ENCODE measurements at places on chromosomes 7 and 10.

- no peak for DNase-seq
Observed at GRCh38 chr7:134891696-134892678, 94.3 kb upstream of the AGBL3 start.

- no peak for DNase-seq
Observed at GRCh38 chr7:94436700-94437099, 42.0 kb downstream of the COL1A2 start.

DNA sequence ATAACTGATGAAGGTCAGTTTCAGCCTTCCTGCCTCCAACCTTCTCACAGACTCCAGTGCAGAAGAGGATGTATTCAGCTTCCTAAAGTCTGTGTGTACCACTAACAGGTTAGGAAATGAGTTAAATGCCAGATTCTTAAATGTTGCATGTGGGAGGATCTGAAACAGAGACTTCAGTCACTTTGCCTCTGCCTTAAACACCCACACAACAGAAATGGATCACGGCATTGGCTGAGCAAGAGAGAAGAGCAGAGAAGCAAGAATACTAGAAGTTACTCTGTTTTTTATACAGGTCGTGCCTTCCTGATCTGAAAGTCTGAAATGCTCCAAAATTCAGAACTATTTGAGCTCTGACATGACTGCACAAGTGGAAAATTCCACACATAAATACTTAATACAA is 98.9 kb upstream of the ARHGAP21 start:
- no peak for DNase-seq

GRCh38 chr10:1734288-1734687 is 3.0 kb downstream of the ADARB2 start:
- DNase-seq = no peak

DNA sequence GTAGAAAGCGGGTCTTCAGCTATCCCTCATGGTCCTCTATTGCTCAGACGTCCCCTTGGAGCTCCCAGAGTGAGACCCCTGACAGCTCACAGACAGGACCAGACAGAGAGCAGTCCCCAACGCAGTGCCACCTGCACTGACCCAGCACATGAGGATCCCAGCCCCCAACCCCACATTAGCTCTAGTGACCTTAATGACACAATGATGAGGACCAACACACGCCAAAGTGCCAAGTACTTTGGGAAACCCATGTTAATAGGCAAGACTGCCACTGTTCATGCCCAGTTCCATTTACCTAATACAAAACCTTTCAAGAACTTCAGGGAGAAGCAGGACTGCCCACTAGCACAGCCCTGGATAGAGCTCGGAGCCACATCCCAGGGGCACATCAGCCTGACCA is 5.7 kb upstream of the GRB10 start:
- DNase-seq = no peak

DNA sequence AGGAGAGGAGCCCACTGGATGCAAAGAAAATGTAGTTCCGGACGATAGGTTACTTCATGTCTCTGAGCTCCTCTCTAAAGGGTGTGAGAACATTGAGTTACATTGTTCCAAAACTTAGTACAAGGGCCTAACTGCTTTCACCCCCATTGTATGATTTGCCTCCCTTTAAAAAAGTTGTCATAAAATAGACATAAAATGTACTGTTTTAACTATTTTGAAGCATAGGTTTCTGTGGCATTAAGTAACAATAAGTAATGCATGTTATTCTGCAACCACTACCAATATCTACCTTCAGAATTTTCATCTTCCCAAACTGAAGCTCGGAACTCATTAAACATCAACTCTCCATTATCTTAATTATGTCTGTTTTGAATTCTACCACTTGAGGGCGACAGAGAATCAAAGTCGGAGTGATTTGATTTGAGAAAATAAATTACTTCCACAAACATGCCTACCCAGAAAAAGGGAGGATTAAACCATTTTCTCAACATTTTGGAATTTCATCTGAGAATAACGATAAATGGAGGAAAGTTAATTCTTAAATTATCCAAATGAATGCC is 2.7 kb downstream of the IGFBP1 start:
- no peak for DNase-seq

DNA sequence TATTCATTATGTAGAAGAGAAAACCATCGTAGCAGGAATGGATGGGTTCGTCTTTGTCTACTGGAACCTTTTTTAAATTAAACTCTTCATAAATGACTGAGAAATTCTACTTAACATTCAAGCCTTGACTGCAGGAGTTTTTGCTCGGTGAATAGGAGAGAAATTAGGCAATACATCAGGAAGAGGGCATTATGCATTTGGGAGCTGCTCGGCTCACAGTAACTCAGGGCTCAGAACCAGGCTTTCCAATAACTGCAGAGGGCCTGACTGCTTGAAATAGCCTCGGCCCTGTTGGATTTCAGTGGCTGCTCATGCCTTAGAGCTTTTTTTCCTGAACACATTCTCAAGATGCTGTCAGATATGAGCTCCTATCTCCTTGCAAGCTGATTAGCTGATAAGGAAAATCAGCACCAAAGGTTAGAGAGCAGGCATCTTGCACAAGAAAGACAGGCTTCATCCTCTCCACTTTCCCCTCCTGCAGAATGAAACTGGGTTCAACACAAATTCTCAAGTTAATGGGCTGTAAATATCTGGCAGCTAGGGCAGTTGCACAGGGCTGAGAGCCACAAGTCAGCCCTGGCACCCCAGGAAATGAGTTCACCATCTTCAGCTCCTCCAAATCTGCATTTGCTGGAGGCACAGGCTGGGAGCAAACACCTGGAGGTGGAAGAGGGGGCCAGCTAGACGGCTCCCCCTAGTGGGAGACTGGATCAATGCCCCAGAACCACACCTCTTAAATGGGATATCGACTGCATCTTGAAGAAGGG is 24.3 kb downstream of the TECTB start:
- no peak for DNase-seq

- DNase-seq = no peak
Observed at GRCh38 chr7:34747867-34748727, 90.1 kb downstream of the NPSR1 start.

DNA sequence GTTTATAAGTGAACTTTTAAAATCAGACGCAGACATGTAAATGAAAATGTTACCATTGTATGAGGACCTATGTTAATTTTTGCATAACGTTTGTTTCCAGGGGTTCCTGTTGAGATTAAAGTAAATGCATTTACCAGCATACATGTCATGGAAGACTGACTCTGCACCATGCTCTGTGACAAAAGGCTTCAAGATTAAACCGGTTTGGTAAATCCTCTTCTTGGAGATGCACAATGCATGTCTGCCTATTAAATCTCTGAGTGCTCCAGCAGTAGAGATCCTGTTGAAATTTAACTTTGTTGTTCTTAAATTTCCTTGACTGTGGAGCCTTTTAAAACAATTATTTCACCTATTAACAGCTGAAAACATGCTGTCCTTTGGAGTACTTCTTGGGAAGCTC is 36.5 kb upstream of the JAZF1 start:
- no peak for DNase-seq

DNA sequence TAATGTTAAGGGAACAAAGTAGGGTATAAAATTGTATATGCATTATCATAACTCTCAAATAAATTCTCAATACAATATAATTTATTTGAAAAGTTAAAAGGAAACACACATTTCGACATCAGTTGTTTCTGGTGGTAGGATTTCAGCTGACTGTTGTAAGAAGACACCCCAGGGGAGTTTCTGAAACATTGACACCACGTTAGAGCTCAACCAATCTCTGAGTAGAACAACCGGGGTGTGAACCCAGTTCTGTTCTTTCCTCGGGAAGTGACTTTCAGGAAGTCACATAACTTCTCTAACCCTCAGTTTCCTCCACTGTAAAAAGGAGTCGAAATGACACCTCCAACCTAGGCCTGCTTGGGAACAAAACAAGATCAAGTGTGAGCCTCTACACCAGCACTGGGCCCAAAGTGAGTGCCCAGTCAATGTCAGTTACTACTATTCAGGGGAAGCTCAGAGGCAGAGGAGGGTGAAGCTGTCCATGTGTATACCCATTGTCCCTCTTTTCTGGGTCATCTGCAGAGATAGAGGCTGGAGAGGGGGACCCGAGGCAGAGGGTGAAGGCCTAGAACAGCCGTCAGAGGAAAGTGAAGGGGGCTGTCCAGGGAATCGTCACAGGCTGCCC is 67.1 kb downstream of the AOAH start:
- no peak for DNase-seq

DNA sequence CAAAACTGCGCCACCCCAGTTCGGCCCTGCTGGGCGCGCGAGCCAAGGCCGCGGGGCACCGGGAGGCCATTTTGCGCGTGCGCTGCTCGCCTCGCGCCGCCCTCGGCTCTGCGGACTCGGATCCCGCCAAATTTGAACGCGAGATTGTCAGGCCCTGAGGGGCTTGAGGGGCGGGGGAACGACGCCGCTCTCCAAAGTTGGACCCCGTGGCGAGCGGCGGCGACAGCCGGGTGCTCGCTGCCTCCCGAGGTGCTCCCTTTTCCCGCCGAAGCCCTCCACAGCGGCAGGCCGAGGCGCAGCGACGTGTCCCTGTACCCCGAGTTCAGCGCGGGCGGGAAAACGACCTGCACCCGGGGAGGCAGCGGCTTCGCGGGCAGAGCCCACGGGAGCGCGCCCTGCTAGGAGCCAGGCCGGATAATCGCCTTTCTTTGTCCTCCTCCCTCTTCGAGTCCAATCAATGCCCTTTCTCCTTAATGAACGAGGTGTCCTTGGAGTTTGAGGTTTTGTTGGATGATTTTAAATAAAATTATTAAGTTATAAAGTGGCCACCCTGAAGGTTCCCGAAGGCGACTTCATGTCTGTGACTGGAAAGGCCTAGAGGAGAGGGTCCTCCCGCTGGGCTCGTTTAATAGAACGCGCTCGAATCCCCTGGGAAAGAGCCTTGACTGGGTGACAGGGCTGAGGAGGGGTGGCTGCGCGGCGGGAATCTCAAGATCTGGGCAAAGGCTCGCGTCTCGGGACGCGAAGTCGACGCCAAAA is 10.7 kb upstream of the SPAG6 start:
- DNase-seq = no peak

- DNase-seq = no peak
Observed at GRCh38 chr10:11986593-11987216, 55.9 kb downstream of the UPF2 start.

DNA sequence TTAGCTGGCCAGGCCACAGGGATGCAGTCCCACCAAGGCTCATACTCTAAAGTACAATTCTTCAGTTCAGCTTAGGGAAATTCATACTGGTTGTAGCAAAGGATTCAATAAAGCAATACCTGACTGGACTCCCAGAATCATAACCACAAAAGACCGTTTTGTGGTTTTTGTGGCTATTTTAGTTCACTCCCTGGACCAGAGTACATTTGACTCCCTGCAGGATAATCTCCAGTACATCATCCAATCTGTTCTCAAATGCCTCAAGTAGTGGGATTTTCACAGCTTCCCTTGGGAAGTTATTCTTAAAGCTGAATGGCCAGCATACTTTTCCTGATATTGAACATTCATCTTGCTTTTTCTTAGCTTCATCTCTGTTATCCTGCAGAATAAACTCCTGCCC is 29.3 kb upstream of the YAE1 start:
- no peak for DNase-seq

GRCh38 chr7:117896339-117896738 is 23.1 kb upstream of the CTTNBP2 start:
- no peak for DNase-seq
